Skeletal muscle cell (primary cell): ENCODE measurements at places on chromosomes 16 and 17.

- DNase-seq = no peak
Observed at GRCh38 chr17:55424893-55425540, 3.4 kb upstream of the MMD start.

- no peak for DNase-seq
Observed at GRCh38 chr17:10894220-10894619, 56.3 kb upstream of the PIRT start.

DNA sequence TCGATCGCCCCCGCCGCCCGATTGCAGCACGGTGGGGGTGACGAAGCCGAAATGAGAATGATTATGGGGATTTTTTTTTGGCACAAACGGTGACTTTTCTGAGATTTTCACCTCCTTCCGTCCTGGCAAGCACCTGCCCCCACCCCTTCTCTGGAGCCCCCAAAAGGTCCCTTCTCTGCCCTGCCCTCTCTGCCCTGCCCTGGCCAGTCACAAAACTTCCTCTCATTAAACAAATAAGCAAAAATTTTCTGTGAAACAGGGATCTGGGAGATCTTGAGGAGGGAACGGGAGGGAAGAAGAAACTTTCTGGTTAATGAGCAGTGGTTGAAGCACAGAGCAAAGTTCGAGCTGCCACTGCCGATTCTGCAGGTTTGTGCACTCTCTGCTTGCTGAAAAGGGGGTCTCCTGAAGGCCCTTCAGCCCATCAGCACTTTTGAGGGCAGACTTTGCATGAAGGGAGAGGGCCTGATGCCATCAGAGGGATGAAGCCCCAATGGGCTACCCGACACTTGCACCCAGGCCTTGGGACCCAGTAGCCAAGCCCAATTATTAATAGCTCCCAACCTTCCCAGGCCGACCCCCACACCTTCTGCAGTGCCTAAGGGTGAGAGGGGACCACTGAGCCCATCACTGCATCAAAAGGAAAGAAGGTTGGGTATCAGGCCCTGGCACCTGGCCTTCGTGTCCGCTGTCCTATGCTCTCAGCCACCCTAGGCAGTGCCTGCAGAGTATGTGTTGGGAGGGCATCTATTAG is 1.0 kb upstream of the HOXB8 start:
- no peak for DNase-seq

- no peak for DNase-seq
Observed at GRCh38 chr17:909642-910323, 69.8 kb downstream of the NXN start.

- no peak for DNase-seq
Observed at GRCh38 chr16:14296663-14297062, 225.5 kb downstream of the MRTFB start.

DNA sequence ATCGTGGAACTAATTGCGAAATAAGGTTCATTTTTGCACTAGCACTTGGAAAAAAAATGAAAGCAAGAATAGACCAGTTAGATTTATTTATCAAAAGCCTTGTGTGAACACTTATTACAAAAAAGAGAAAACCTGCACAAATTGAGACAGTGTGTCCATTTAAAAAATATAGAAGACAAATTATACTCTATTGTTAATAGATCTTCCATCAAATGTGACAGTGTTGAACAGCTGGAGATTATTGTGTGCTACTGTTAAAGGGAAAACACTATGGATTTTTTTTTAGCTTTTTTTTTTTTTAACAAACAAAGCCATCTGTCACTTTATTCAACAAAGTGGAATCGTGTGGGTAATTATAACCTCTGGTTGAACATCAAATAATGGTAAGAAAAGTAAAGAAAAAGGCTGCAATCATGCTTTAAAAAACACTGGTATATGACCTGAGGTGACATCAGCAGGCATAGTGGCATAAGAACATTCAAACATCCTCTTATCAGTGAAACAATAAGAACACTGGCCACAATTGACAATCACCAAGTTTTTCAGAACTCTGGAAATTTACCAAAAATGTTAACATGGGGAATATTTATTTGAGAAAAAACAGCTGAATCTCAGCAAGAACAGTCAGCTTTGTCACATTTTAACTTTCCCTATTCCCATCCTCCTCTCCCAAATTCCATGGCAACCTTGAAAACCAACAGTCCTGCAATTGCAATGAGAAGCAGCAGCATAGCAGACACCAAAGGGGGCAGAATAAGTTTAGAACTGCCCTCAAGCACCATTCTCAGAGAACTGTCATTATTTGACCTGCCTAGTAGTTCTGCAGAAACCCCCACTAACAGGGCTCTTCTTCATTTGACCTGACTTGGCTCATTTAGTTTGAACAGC is 442.3 kb upstream of the MON1B start:
- no peak for DNase-seq
